ENCODE measurements at places on chromosomes 7 and 10.
A peak's percentile ranks its signal among the peaks of the same experiment; 100 is the strongest.

GRCh38 chr10:89490596-89491335 lies 44.6 kb downstream of the SLC16A12 start:
- DNase-seq = no peak

DNA sequence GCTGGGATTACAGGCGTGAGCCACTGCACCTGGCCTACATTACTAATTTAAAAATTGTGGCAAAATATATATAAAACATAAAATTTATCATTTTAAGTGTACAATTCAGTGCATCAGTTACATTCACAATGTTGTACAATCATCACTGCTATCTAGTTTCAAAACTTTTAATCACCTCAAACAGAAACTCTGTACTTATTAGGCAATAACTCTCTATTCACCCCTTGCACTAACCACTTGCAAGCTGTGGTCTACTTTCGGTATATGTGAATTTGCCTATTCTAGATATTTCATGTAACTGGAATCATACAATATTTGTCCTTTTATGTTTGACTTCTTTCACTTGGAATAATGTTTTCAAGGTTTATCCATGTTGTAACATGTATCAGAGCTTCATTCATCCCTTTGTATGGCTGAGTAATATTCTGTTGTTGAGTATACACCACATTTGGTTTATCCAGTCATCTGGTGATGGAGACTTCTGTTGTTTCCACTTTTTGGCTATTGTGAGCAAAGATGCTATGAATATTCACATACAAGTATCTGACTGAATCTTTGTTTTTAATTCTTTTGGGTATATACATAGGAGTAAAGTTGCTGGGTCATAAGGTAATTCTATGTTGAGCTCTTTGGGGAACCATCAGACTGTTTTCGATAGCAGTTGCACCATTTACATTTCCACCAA lies 14.3 kb upstream of the ELOVL3 start:
- no peak for DNase-seq

DNA sequence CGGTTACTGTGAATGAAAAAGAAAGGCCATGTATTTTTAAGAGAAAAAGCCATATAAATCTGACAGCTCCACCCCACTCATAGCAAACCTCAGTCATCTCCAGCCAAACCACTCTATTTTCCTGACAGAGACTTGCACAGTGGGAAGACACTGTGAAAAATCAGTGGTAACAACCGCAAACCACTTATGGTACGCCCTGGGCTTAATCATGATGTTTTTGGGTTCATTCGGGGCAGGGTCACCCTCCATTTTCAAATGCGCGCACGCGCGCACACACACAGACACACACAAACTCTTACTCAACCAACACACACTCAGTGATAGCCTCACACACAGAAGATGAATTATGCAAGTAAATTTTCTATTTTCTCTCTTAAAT lies 82.1 kb upstream of the HPS1 start:
- no peak for DNase-seq

DNA sequence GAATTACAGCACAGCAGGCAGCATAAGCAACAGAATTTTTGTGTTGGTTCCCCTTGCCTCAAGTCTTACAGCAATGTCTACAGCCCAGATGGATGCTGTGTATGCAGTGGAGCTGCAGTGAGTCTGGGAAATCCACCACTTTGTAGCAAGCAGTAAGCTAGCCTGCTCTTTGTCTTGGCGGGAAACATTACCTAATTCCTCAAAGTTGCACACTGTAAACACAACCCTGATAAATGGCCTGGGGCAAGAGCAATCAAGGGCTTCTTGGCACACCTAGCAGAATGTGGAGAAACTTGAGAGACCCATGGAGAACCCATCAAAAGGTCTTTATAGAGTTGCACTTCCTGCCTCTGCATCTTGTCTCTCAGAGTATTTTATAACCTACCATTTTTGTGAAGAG lies 102.0 kb upstream of the FOXP2 start:
- no peak for DNase-seq

- no peak for DNase-seq
Observed at GRCh38 chr7:50405221-50405620, 44.9 kb downstream of the FIGNL1 start.

- DNase-seq = no peak
Observed at GRCh38 chr10:48639632-48640031, 34.8 kb upstream of the ARHGAP22 start.

DNA sequence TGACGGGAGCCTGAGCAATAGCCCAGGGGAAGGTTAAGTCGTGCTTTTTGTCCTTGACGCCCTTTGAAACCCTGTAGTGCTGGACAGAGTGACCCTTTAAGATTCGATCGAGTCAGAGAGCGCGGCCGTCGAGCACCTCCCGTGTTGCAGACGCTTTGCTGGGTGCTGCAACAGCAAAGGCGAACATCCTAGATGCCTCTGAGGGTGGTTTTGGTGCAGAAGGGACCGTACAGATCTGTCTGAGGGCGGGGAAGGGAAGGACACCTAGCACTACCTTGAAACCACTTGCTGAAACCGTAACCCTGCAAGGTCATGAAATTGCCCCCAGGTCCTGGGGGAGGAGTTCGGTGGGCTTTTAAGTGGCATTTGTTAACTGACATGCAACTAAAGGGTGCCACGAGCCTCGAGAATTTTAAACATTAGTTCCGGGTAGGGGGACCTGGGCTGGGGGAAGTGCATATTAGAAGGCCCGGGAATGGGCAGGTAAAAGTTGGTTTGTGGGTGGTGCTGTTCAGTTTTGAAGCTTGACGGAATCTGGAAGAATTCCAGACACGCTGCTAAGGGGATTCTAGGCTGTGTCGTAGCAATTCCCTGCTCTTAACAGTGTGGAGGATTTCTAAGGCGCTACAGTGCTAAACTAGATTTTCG lies 786 bp downstream of the ATP5F1C start:
- DNase-seq = no peak

- no peak for DNase-seq
Observed at GRCh38 chr10:117441812-117442443, 66.7 kb upstream of the PDZD8 start.

DNA sequence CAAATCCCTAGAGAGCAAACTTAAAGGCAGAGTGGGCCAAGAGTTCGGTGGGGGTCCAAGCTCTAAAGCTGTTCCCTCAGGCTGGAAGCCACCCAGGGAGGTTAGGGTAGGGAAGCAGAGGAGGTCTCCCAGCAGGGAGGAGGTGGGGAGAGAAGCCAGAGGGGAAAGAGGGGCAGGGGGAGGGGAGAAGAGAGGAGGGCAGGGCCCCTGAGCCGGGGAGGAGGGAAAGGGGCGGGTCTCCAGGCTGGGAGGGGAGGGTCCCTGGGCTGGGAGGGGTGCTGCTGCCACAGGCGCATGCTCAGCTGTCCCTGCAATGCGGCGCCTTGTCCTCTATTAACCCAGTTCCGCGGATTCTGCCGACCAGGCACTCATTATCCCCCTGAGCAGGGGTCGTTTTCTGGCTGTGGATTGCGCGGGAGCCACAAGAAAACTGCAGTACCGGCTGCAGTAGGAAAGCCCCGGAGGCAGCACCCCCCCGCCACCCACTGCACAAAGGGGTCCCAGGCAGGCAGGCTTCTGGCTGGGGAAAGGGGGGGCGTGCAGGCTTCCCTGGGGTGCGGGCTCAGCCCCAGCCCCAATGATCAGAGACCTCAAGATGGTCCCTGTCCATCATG lies 49.3 kb downstream of the CAMK2B start:
- DNase-seq = peak; percentile 38

DNA sequence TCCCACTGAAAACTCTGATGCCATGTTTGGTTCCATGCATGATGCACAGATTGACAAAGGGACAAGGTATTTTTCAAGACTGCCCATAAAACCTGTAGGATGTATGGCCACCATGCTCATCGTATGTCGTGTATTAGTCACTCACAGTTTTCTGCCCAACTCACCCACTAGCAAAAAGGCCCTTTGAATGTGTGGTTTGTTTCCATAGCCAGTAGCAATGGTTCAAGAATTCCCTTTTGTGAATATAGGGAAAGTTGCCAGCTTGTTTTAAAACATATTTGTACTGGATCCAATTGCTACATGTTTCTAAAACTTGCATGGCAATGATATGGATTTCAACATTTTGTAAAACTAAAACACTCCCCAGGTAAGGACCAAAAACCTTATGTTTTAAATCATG lies 280.9 kb upstream of the YAE1 start:
- no peak for DNase-seq

GRCh38 chr7:30912986-30913811 lies 1.5 kb downstream of the AQP1 start:
- DNase-seq = no peak

GRCh38 chr10:78552261-78552811 lies 516.4 kb upstream of the ZMIZ1 start:
- no peak for DNase-seq

DNA sequence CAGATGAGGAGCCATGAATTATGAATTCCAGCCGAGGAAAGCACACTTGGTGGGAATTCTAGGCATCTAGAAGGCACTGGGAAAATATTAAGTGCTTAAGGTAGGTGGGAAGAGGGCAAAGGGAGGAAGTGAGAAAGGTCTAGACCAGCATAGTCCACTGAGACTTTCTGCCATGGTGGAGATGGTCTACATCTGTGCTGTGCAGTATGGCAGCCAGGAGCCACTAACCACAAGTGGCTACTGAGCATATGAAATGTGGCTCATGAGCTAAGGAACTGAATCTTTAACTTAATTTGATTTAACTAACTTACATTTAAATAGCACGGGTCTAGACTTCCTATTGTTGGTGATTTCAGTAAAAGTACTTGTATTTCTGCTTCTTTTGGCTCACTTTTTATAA lies 82.5 kb upstream of the SEM1 start:
- no peak for DNase-seq

- DNase-seq = no peak
Observed at GRCh38 chr10:7272008-7272407, 138.8 kb downstream of the SFMBT2 start.

- no peak for DNase-seq
Observed at GRCh38 chr10:126247446-126247975, 140.8 kb downstream of the ADAM12 start.

DNA sequence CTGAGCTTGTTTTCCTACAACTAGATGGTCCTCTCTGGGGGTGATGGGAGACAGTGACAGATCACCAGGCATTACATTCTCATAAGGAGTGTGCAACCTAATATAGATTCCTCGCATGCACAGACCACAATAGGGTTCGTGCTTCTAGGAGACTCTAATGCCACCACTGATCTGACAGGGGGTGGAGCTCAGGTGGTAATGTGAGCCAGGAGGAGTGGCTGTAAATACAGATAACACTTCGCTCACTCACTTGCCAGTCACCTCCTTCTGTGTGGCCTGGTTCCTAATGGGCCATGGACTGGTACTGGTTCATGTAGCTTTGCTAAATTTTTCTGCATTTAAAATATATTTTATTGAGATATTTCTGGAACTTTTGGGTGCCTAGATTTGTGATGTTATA lies 202.3 kb upstream of the ZNF32 start:
- DNase-seq = no peak

- peak; percentile 7 for DNase-seq
Observed at GRCh38 chr10:126904818-126905701, at the start of gene DOCK1. Gene DOCK1 (plus strand): TSS chr10:126905428. CDS start chr10:126905518, 90 bp downstream.

DNA sequence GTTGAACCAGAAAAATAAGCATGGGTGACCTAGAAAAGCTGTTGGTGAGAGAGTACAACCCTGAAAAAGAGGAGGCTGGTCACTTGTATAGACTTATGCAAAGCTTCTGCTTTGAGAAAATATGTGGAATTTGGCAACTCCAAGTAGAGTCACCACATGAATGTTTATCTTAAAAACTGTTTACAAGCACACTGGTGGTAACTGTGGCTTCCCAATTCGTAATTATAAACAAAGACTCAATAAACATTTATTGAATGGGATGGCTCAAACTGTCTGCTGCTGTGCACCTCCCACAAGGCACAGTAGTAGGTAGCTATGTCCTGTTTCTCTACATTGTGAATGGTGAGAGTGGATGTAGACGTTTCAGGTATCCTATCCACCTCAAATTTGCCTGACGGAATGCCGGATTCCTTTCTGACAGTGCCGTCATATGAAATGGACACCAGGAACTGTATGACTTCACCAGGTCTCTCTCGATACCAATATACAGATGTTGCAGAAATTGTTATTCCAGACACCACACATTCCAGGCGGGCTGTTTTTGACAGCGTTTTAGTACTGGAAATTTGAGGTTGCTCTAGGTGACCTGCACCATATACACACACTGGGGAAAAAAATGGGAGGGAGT lies 43.4 kb upstream of the TARP start:
- no peak for DNase-seq

- DNase-seq = no peak
Observed at GRCh38 chr7:151301471-151302462, 39.8 kb upstream of the NUB1 start.

GRCh38 chr10:97849687-97850402 lies at the start of gene GOLGA7B:
Gene GOLGA7B (plus strand): TSS chr10:97849843. CDS start chr10:97850304, 461 bp downstream.
- DNase-seq = peak; percentile 55

- no peak for DNase-seq
Observed at GRCh38 chr10:88954458-88955083, 2.0 kb upstream of the ACTA2 start.

- no peak for DNase-seq
Observed at GRCh38 chr10:11757454-11757820, 15.3 kb downstream of the ECHDC3 start.

GRCh38 chr7:8134089-8134733 lies 127.8 kb downstream of the ICA1 start:
- no peak for DNase-seq

DNA sequence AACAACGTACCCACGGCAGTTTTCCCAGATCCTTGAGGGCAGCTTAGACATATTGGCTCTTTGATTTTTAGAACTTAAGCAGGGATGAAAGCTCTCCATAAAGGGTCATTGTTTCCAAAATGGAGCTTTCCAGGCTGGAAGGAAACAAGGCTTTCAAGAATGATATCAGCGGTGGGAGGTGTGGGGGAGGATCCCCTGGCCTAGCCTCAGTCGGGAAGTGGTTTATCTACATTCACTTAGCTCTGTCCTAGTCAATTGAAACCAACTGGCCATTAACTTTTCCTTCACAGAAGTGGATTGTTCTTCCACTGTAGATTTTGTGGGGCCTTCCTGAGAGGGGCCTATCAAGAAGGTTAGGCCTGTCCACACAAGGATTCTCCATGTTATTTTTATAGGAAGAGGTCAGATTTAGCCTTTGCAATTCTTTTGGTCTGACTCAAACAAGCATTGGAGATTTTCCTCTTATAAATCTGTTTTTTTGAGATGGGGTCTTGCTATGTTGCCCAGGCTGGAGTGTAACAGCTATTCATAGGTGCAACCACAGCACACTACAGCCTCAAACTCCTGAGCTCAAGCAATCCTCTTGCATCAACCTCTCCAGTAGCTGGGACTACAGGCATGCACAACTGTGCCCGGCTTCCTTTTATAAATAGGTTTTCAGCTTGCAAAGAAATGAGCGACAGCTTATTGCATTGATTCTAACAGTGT lies 343.5 kb downstream of the LRMDA start:
- no peak for DNase-seq

DNA sequence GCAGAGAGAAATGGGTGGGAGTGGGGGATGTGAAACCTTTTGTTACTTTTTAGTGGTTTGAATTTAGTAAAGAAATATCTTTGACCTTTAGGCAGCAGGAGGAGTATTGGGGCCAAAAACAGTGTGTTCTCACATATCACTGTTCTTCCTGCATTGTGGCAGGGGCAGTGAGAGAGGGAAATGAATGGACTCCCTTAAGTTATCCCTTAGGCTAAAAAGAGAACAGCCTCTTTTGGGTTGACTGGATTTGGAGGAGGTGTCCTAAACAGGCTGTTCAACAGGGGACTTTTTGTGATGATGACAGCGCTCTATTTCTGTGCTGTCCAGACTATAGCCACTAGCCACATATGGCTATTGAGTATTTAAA lies 22.3 kb downstream of the ZNF775 start:
- DNase-seq = no peak

All from NCI-H2227 treated with DMSO at 0.1 percent for 48 hours (cell line).